ENCODE measurements at places on chromosomes 2 and 18.

DNA sequence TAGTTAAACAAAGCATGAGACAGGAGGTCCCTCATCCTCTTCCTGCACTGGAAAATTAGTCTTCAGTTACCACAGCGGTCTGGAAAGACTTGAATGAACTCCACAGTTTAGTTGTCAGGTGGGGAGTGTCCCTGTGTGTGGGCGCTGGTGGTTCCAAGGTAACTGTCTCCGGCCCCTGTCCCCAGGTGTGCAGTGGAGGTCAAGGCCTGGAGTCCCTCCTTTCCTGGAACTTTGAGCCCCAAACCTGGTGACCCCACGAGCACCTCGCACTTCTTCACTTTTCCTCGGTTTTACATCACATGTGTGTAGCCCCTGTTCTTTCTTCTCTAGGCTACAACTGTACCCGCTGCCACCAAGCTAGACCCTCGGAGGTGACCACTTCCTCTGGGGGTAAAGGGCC lies 28.0 kb upstream of the INHBB start:
- DNase-seq = no peak

DNA sequence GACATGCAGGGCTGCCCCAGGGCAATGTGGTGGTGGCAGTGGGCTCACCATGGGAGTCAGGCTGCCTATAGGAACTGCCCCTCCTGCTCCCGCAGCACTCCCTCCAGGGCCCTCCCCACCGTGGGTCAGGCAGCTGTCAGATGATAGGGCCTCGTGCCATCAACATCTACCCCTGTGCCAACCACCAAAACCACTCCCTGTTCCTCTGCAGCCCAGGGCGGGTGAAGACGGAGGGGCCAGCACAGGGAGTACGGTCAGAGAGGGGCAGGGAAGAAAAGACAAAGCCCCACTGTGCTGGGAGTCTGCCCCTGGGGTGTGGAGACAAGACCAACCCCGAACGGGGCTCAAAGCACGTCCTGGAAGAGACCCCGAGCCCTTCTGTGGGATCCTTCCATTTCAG lies 97.4 kb downstream of the TNS1 start:
- DNase-seq = no peak

- no peak for DNase-seq
These were observed 114.5 kb downstream of the GYPC start for GRCh38 chr2:126770466-126770865.

GRCh38 chr2:200705305-200706041 lies 106.2 kb upstream of the BZW1 start:
- DNase-seq = no peak
